IMR-90 (cell line): ENCODE measurements at places on chromosomes 1 and 21.

- DNase-seq = no peak
Measured at GRCh38 chr1:52856026-52856425, 13.5 kb downstream of the ZYG11A start.

DNA sequence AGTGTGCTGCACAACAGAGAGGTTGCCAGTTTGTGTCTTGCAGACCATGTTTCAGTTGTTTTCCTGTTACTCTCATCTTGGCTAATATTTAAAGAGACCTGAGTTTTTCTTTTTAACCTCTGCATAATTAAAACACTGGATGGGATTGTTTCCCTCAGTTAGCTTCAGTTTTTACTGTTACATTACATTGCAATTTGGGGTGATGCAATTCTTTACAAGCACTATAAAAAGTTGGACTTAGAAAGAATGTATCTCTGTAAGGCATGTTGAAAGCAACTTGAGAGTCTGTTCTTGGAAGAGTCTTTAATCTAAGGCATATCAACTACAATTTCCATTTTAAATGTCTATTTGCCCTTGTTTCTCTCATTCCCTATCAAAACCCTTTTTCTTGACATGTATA is 99.1 kb downstream of the DNM3 start:
- DNase-seq = no peak

GRCh38 chr1:228262475-228262874 is 54.6 kb downstream of the OBSCN start:
- DNase-seq = no peak

DNA sequence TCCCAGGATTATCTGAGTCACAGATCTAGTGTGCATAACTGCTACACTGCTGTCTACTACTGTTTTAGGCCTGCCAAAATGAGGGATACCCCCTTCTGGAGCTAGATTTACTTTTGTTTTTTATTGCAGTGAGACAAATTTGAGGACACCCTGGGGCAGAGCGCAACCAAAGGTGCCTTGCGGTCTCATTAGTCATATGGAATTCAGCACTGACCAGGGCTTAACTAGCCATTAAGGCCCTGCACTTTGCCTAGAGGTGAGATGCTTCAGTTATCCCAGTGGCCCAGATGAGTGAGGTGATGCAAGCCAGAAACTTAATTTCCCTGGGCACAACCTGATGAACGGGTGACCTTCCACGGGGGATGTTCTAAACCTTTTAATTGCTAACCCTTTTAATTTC is 998 bp upstream of the SPAG17 start:
- DNase-seq = no peak

GRCh38 chr1:3523980-3524379 is 69.5 kb downstream of the ARHGEF16 start:
- DNase-seq = no peak

- no peak for DNase-seq
Measured at GRCh38 chr1:156662800-156663055, 14.5 kb downstream of the NES start.

DNA sequence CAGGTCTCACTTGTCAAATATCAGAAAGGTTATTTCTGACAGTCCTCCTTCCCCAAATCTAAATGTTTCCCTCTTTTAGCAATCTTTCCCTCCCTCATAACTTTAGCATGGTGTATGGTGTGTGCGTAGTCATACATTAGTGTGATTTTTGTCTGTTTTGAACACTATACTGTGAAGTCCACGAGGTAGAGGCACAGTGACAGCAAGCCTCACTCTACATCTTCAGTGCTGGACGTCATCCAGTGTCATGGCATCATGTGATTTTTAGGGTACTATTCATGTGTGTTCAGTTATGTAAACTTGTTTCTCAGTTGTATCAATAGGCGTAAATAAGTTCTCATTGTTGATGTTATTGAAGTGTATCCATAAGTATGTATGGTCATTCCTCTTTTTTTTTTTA is 39.1 kb downstream of the DYRK1A start:
- no peak for DNase-seq
